ENCODE measurements at places on chromosomes 3 and 15. TPM values are rescaled to one million over a fixed set of nuclear protein-coding genes. Genes with fewer than 3 reads are reported as not detected.

GRCh38 chr3:171898192-171898591 lies 55.0 kb downstream of the TMEM212 start:
- no peak for DNase-seq

DNA sequence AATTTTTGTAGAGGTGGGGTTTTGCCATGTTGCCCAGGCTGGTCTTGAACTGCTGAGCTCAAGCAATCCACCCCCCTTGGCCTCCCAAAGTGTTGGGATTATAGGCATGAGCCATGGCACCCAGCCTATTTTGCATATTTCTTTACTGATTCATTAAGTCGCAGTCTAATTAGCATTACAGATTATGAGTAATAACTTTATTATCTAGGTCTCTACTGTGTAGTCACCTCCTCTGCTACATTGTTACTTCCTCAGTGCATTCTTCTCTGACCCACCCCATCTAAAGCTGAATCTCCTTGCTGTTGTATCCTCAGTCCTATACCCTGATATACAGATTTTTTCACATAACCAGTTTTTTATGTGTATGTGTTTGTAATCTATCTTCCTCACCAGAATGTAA lies 61.7 kb downstream of the TFDP2 start:
- no peak for DNase-seq

DNA sequence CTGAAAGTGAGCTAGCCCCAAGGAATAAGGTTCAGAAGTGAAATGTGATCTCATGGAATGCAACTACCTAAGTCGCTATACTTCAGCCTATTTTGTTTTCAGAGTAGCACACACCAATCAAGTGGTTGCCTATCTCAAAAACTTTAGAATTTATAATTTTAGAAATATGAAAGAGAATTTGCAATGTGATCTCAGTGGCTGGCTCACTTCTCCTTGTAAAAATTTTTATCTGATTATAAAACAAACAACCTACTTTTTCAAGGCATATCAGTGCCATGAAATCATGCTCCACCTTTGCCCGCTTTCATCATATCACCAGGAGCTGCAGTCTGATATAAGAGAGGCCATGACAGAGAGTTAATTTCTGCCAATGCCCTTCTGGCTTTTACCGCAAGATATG lies 47.3 kb downstream of the CLDN11 start:
- DNase-seq = no peak

DNA sequence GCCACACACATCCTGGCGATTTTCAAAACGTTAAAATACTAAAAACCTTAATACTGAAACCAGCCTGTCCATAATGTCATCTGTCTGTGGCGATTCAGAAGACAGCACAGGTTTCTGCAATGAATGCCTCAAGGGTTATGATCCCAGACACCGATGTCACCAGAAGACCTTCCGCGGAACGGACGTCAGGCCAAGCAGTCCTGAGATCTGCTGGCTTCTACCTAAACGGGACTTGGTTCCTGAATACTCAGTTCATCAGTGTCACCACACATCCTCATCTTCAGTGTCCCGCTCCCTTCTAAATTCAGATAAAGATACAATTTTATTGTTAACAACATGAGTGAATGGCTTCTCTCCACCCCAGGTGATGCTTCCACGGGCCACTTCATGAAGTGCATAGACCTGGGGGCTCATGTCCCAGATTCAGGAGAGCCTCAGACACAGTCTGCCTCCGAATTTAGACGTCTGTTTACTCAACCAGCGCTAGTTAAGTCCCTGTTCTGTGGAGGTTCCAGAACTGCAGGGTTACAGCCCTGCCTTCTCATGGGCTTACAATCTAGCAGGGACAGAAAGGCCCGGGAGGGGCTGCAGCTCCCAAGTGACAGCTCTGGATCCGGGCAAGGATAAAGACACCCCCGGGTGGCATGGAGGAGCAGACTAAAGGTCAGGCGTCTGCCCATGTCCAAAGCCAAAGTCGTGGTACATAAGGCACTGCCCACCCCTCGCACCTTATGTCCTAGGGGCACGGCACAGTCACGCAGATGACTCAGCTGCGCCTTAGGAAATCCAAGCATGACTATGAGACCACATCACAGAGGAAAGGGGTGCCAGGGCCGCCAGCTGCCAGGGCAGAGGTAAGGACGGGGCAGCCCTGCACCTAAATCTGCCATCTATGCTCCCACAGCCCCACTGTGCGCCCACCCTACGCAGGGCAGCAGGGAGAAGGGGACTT lies 75.9 kb downstream of the VGLL4 start:
- DNase-seq = no peak

Gene UROC1
- polyA plus RNA-seq = 0.13 TPM

All from left renal pelvis (tissue), 4 donors.